T-helper 2 cell (primary cell): ENCODE measurements at places on chromosomes 1 and 21.

GRCh38 chr1:56081173-56081572 lies 498.2 kb downstream of the PLPP3 start:
- DNase-seq, result no peak

- no peak for DNase-seq
Observed at GRCh38 chr1:163271535-163271934, 50.2 kb upstream of the NUF2 start.

- DNase-seq, result no peak
Observed at GRCh38 chr1:244954359-244954758, 90.0 kb upstream of the HNRNPU start.

GRCh38 chr1:27566462-27567145 lies 37.3 kb downstream of the AHDC1 start:
- DNase-seq, result no peak

DNA sequence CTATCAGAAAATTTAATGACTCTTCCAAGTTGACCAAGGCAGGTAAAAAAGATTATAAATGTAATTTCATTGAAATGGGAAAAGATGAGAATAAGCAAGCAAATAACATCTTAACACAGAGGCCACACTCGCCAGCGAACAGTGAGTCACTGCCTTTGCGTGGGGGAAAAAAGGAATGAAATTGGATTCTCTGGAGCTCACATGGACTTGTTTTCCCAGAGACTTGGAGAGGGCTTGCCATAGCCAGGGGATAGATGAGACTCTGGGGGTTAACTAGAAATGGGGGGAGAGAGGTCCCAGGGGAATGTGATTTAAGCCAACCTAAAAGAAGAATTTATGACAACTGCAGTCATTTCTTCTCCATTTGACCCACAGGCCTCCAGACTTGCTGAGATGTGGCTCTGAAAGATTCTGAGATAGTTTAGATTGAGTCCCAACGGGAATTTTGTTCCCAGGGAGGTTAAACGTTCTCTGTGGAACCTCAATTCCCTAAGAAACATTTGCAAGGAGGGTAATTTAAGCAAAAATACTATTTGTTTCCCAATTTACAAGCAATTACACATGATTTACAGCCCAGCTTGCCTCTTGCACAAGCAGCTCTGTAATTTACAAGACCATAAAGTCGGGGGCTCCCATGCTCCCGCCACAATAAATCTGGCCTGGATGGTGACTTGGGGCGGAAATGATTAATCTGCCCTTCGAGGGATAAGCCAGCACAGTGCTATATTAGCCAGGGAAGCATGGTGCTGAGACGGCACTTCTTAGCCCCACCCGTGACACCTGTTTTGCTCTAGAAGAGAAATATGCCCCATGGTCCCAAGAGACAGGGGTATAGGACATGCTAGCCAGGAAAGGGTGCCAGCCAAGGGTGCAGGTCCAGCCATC lies 68.8 kb downstream of the GRIK3 start:
- no peak for DNase-seq

DNA sequence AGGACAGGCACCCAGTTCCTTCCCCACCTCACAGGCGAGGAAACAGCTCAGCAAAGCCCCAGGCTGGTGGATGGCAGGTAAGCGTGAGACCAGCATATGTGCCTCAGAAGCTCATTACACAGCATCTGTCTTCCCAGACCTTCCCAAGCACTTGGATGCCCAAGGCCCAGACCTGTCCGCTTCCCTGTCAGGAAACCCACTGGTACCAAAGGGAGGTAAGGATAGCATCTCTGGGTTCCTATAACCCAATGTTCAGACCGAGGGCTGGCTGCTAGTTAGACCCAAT lies 3.3 kb downstream of the POFUT2 start:
- no peak for DNase-seq

DNA sequence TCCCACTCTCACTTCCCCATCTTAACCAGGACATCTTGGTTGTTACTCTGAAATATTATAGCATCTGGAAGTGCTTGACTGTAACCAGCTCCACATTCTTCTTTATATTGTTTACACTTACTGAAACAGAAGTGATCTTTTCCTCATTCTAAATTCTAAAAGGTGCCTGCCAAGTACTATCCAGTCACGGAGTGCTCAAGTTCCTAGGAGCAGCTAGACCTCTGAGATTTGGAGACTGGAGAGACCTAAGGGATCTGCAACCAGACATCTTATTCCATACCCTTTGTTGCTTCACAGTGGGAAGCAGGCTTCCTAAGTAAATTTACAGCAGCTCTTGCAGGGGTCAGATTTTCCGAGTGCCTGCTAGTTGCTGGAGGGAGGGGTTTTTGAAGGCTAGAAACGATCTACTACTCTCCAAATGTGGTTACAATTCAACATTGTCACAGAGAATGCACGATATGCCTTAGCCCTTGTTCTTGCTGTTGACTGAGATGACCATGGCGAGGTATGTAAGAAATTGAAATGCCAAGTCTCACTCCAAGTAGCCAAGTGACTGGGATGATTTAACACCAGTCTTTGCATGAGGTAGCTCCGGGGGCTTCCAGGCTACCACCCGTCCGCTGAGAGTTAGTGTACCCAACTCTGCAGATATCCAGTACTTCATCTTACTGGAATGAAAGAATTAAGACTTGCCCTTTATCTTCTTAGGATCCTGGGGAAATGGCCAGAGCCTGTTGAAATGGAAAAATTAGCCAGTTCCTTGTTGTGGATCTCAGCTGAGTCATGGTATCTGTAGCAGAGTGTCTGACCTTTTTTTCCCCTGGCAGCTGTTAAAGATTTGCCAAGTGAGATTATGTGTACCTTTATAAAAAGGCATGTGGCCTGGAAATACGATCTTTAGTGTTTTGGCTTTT lies 150.8 kb downstream of the MAST2 start:
- no peak for DNase-seq

DNA sequence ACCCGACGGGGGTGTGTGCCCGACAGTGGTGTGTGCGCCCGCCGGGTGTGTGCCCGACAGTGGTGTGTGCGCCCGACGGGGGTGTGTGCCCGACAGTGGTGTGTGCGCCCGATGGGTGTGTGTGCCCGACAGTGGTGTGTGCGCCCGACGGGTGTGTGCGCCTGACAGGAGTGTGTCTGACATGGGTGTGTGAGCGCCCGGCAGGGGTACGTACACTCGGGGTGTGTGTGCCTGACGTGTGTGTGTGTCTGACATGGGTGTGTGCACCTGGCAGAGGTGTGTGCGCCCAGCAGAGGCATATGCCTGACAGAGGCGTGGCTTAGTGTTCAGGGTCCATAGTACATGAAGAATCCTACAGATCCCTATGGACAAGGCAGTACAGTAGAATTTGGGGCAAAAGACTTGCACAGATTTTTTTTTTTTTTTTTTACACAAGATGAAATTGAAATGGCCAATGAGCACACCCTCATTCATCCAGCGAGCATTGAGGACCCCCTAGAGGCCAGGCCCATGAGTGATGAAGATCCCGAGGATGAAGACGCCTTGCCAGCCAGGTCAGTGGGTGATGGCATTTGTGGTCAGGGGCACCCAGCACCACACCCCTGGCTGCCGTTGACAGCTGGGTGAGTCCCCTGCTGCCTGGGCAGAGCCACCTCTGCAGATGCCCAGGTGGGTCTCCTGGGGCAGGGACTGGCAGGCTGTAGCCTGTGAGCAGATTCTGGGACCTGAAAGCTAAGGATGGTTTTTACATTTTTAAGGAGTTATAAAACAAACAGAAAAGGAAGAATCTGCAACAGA lies 60.1 kb downstream of the ADARB1 start:
- DNase-seq, result no peak

GRCh38 chr21:42365770-42366169 lies 565 bp downstream of the TFF1 start:
- no peak for DNase-seq

DNA sequence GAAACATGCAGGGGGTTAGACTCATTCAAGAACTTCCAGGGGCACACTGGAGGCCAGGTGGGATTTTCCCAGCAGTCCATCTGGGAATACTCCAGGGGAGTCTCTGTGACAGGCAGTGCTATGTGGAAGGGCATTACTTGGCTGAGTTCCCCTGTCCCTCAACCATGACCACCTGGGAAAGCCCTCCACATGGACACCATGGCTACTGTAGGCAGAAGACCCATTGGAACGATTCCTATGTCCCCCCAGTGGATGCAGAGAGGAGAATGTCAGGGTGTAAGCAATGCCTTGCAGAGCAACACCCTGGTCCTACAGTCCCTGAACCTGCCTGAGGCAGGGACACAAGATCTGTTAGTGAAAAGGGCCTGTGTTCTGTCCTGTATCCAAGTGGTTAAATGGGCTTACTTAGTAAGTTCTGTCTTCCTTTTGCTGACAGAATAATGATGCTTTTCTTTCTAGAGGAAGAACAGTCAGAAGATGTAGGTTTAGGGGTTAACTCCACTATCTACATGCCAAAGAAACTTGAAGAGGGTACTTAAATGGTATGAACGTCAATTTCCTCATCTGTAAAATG lies 13.4 kb downstream of the SLAMF1 start:
- no peak for DNase-seq

DNA sequence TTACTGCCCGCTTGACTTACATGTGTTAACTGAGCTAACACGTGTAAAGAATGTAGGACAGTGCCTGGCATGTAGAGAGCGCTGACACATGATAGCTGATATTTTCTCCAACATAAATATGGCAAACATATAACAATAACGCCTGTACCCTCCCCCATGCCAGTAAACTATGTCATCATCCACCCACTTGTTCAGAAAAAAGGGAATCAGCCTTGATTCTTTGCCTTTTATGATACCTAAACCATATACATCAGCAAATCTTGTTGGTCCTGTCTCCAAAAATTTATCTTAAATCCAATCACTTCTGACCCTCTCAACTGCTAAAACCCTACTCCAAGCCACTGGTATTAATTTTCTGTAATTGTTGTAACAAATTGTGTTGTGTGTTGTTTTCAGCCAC lies 1.1 kb upstream of the ZNF692 start:
- DNase-seq, result no peak

GRCh38 chr1:169112241-169112640 lies 5.8 kb downstream of the ATP1B1 start:
- DNase-seq, result no peak

DNA sequence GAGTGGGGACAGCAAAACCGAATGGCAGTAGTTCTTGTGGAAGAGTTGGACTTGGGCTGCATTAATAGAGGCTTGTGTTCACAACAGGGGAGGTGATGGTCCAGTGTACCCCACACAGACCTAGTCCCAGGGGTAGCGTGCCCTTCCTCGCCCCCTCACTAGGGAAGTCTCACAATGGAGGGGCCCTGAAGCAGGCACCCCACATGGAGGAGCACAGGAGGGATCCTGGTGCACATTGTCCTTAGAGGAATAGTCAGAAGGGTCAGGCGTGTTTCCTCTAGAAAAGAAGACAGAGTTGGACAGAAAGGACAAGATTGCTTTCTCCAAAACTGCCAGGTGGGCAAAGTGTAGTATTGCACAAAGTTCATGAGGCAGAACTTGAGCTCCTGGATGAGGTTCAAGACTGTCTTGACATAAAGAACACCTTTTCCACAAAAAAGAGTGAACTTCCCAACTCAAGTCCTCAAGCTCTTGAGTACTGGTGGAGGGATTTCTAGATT lies 23.3 kb downstream of the ETNK2 start:
- no peak for DNase-seq

- peak; percentile 84 for DNase-seq
Observed at GRCh38 chr1:53582211-53583020, 123.2 kb downstream of the DMRTB1 start.

DNA sequence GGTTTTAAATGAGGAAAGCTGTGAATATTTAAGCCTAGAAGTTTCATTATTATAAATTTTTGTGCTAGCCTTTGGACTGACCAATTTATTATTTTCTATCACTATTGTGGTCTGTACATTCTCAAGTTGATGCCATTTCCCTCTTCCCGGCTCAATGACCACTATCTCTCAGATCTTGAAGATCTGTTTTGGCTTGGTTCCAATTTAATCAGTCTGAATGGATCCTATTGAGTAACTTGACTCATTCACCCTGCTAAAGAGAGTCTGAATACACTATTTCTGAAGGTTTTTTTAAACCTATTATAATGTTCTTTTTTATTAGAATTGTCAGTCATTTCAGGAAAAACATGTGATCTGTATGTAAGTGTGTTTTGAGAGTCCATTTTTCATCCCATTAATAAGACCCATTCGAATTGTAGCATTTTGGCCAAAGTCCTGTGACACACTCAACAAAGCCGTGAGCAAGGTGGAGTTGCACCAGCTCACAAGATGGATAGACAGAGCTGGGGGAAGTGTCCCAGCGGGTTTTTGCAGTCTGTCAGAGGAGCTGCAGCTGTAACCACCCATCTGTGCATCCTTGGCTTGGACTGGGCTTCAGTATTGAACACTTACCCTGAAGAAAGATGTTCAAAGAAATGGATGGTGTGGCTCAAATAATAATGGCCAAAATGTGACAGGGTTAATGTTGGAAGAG lies 145.6 kb downstream of the NFIA start:
- no peak for DNase-seq

DNA sequence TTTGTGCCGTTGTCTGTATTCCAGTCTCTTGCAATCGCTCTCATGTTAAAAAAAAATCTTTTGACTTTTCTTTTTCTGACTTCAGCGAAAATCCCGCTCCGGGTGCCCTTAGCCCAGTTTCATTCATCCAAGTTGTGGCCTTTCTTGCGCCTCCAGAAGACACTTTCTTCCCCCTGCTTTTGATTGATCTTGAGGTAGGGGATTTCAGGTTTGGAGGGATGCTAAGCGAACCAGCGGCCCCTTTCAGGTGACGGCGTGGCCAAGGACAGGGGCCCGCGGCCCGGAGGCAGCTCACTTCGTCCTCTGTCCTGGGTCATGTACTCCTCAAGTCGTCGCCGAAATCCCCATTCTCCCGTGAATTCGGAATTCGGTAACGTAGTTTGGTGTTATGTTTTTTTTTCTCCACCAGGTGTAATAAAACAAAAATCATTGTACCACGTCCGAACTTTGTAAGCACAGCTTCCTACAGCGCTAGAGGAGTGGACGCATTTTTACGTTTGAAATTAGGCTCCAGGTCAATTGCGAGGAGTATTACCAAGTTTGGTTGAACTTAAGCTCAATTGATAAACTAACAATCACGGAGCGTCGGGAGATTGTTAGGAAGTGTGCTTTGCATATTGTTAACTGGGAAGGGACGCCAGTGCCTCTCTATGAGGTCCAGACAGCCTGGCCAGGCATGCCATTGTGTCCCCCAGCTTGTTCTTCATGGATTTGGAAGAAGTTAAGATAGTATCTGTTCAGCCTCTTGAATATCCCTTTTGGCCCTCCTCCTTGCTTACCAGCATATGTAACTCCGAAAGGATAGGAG lies 1.1 kb downstream of the MRPS6 start:
- no peak for DNase-seq

GRCh38 chr21:34743831-34744230 lies 75.0 kb downstream of the CLIC6 start:
- no peak for DNase-seq

- DNase-seq, result no peak
Observed at GRCh38 chr1:83787246-83787998, 211.5 kb downstream of the TTLL7 start.

DNA sequence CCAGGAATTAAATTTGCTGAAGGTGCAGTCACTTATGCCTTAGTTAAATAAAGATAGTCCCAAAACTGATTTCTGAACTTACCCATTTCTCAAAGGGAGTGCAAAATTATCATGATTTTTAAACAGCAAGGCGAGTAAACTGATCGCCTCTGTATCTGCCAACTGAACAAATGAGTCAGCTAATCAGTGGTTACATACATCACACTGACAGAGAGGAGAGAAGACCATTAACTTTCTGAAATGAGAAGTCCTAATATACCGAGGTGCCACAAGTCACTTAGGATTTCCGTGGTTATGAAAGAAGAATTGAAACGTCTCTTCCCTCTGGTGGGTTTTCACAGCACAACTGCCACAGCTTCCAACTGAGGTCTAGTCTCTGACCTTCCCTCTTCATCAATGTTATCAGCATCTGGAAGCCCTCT lies 400.7 kb downstream of the SMYD3 start:
- peak; percentile 7 for DNase-seq
